ENCODE measurements at places on chromosomes 4 and X.
A peak's percentile ranks its signal among the peaks of the same experiment; 100 is the strongest.

- DNase-seq = no peak
Measured at GRCh38 chrX:8870411-8870810, 69.2 kb upstream of the FAM9A start.

- peak; percentile 70 for DNase-seq
Measured at GRCh38 chr4:93409035-93409434, 419.5 kb upstream of the ATOH1 start.

GRCh38 chr4:24089851-24090534 lies 200.1 kb upstream of the PPARGC1A start:
- no peak for DNase-seq

DNA sequence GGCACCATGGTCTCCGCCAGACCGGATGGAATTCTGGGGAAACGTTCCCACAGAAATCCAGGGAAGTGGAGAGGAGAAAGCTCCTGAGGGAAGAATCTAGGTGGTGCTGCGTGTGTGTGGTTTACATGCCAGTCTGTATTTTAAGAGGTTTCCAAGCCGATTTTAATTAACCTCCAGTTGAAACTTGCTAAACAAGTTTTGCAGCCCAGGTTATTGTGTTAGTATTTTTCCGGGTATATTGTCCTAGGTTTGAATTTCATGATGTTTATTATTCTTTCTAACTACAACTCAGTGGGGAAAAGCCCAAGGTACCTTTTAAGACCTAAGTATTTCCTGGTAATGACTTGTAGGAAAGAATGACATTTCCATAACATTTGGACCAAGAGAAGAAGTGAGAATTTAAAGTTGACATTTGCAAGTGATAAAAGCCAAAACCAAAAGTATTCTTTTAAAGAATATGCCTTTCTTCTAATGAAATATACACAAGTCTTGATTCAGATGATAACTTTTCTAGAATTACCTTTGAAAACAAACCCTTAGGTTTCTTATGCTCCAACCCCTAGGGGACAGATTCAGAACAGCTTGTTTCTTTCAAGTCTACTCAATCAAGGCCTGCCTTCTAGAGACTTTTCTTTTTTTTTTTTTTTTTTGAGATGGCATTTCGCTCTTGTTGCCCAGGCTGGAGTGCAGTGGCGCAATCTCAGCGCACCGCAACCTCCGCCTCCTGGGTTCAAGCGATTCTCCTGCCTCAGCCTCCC lies 14.6 kb downstream of the SAT1 start:
- peak; percentile 23 for DNase-seq

DNA sequence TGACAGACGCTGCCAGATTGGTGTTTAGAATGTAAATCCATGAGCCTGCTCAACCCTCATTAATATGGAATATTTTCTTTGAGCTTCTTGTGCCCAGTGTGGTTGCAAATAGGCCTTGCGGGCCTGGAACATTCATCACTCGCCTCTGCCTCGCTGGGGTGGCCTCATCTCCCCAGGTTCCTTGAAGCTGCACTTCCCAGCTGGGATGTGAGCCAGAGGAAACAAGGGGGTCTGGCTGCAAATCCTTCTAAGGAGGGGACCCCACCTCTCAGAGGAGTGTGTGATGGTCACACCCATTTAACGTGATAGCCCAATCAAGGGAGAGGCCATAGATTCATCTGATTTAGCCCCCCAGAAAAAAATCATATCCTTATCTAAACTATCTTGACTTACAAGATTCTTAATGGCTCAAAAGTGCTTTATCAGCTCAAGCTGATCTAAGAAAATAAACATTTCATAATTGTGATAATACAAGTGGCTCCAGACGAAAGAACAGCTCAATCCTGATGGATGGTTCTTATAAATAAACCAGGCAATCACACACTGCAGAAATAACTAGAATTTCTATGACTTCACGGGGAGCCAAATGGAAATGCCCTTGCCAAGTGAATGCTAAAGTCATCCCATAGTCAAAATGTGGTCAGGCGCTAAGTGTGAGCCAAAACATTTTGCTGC lies 189.9 kb downstream of the PTTG2 start:
- no peak for DNase-seq

DNA sequence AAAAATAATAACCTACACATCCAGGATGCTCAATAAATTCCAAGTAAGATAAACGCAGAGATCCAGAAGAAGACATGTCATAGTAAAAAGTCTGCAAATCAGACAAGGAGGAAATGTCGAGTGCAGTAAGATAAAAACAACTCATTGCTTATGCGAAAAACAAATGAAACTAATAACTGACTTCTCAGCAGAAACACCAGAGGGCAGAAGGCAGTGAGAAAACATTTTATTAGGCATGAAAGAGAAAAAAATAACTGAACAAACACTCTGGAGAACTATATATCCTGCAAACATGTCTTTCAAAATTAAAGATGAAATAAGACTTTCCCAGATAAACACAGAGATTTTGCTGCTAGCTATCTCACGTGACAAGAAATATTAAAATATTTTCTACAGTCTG lies 201.3 kb upstream of the CTSO start:
- DNase-seq = peak; percentile 11

DNA sequence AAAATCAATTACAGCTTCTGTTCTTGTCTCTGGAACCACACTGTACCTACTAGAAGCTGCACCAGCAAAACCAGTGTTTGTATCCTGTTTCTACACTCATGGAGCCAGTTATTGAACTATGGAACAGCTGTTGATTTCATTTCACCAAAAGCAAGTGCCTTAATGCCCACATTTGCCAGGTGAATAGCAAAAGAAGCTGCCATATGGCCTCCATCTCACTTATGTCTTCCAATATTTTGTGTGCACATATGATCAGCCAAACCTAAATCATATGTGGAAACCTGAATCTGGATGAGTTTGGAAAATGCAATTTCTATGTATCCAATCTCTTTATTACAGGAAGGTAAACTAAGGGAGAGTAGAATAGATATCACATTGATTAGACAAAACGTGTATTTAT lies 415.8 kb upstream of the GRID2 start:
- no peak for DNase-seq

GRCh38 chr4:94507708-94508107 lies 56.0 kb downstream of the PDLIM5 start:
- peak; percentile 72 for DNase-seq

DNA sequence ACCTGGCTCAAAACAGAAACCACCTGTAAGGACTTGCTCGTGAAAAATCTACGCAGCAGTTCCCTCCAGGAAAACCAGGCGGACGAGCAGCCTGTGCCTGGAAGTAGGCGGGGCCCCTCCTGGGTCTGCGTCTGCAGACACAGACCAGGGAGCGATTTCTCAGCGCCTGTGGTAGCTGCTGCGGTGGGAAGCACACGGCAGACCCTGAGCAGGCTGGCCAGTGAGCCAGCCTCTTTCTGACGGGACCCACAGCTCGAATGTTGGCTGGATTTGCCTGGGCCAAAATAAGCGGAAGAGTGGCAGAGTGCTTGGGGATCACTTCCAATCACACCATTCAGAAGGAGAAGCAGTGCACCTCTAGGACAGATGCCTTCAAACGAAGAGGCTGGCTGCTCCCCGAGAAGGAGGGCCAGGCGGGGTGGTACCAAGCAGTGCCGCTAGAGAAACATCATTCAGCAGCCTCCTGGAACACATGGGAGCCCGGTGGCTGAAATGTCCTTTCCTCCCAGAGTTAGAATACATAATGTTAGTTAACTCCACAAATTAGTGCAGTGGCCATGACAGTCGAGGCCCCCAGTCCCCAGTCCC lies 85.9 kb downstream of the GATB start:
- no peak for DNase-seq

DNA sequence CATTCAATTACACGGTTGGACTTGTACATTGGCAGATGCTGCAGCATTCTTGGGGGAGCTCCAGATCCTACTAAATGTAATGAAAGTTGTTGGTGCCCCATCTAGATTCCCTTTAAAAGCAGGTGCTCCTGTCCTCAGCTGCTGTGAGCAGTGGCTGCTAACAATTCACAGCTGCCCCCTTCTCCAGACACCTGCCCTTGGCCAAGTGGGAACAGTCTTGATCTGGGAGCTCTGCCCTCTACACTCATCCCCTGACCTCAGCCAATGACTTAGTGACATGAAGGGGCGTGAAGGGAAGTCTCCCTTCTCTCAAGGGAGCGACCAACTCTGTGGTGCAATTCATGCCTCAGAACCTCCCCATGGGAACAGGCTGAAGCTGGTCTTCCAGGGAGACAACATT lies 125.7 kb downstream of the EIF4E start:
- DNase-seq = no peak

DNA sequence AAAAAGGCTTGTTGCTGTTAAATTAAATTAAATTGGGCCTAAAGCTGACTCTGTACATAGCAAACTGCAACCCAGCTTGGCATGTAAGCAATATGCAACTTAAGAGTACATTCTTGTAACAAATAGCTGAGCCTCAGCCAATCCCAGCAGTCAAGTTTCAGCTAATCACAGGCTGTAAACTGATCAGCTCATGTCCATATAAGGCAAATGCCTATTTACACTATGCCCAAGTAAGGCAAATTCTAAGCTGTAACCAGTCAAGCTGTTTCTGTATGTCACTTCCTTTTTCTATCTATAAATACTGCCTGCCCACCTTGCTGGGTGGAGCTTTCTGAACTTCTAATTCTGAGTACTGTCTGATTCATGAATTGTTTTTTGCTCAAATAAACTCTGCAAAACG lies 429.1 kb upstream of the FTHL17 start:
- peak; percentile 1 for DNase-seq

DNA sequence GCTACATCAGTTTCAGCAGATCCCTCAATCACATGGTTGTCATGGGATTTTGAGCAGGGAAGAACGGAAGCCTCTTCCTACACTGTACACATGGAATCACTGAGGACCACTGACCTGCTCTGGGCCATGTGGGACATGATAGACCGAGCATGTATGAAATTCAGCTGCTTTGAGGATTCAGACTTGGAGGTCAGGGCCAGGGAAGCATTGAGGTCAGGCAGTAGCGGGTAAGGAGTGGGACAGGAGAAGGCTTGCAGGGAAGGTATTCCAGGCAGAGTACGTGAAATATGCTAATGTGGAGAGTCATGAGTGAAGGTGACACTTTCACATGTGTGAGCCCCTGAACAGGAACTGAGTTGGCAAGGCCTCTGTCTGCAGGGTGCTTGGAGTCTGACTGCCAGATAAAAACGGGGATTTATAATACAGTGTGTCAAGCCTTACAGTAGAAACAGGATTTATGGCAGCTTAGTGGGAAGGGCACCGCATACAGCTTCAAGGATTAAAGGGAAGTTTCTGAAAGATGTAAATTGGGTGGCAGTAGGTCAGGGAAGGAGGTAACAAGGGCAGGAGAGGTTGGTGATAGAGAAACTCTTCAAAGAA lies 111.7 kb downstream of the STK32B start:
- DNase-seq = no peak

DNA sequence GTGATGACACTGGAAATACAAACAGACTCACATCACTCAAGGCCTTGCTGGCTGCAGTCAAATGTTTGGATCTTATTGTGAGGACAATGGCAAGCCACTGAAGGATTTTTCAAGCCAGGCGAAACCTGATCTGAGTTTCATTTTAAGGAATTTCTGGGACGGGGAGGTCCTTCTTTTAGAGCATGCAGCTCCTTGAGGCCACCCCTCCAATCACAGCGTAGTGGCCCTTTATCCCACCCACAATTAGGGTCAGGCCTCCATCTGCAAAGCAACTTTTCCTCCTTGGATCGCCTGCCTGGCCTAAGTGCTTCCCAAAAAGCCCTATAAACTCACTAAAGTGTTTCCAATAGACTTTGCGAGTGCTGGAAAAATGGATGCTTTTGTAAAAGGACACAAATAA lies 115.5 kb downstream of the EFHC2 start:
- DNase-seq = no peak
